ENCODE measurements at places on chromosomes 1 and 21.
A peak's percentile ranks its signal among the peaks of the same experiment; 100 is the strongest.

- peak; percentile 41 for DNase-seq
These were observed 31.9 kb downstream of the PDC start for GRCh38 chr1:186429017-186429416.

DNA sequence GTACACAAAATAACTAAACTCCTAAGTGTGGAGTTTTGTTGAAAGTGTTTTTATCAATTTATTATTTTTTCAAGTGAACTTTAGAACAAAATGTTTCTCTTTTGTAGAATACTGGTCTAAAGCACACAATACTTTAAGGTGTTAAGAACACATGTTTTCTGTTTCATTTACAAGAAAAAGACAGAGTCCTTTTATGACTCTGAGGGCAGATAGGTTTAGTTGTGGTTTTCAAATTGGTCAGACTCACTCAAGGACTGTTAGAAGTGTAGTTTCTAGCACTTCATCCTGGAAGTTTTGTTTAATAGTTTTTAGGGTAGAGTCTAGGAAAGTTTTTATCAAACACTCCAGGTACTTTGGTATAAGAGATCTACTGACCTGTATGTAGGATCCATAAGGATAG is 376.5 kb downstream of the LRRIQ3 start:
- no peak for DNase-seq

- no peak for DNase-seq
These were observed 70.2 kb downstream of the ARHGEF16 start for GRCh38 chr1:3524556-3525203.

GRCh38 chr1:171994293-171994692 is 153.0 kb downstream of the DNM3 start:
- no peak for DNase-seq

GRCh38 chr1:219324629-219325367 is 151.1 kb downstream of the LYPLAL1 start:
- no peak for DNase-seq

GRCh38 chr1:10514490-10515235 is 39.9 kb downstream of the PEX14 start:
- peak; percentile 50 for DNase-seq

- DNase-seq = peak; percentile 29
These were observed 1.2 kb downstream of the MCM3AP start for GRCh38 chr21:46284077-46284644.

- no peak for DNase-seq
These were observed 58.4 kb downstream of the VPS26C start for GRCh38 chr21:37208741-37209225.

DNA sequence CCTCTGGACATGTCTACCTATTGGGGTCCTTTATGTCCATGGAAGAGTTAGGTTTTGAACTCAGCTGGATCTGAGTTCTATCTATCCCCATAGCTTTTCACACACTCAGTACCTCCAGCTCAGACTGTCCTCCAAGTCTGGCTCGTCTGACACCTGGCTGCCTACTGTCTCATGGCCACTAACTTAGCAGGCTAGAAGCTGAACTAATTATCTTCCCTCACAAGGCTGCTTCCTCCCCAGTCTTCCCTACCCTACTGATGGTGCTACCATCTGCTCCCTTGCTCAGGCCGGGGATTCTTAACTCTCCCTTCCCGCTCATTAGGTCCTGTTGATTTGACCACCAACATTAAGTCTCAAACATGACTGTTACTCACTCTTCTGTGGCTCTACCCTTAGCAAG is 13.4 kb downstream of the VANGL2 start:
- DNase-seq = no peak

- no peak for DNase-seq
These were observed 158.2 kb downstream of the BARHL2 start for GRCh38 chr1:90558754-90559378.

DNA sequence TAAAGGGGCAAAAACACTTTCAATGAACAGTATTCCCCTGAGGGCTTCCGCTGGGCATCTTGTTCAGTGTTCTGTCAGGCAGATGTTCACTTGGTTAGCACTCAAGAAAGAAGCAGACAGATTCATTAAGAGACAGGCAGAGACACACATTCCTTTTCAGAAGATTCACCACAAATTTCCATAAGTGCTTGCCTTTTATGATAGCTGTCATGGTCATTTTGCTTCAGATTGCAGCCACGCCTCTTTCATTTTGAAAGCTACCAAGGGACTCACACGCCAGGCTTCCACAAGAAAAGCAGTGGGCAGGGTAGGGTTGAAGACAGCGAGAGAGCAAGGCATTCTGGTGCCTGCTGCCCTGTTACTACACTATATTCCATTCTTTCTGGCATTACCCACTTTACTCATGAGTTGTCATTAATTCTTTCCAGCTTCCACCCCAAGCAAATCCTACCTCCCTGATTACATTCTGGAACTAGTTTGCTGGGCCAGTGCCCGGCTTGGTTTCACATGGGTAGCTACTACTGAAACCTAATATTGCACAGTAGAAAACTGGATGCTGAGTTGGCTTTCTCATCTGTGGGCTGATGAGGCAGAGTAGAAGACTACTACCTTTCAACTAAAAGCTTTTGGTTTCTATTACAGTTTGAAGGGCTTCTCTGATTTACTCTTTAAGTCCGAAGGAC is 91.2 kb upstream of the COL24A1 start:
- no peak for DNase-seq

DNA sequence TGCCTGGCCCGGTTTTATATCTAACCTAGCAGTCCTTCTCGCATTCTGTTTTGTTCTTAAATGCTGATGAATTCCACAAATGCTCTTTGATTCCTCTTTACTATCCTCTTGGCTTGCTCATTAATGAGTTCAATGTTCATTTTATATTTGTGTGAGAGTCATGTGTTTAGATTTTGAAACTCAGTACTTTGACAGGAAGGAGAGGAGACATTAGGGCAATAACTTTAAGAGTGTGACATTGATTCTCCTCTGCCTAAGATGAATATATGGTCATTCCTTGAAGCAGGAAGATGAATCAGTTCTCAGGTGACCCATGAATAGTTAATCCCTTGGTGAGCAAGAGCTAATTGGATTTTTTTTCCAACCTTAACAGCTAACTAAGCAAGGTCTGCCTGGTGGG is 84.1 kb downstream of the MRPS6 start:
- DNase-seq = no peak

DNA sequence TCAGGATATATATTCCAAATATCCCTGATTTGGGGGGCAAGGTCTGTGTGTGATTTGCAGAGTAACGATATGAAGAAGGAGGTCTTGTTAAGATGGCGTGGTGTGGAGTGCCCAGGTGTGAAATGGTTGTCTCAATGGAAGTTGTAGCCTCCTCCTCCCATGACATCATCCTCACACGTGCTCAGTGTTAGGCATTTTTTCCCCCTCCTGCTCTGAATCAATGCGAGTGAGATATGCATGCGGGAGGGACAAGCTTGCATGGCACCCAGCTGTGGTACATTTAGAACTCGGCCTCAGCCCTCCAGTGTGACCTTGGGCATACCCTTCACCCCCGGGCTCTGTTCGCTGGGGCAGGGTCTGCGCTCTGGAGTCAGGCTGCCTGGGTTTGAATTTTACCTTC is 55.6 kb downstream of the B3GALT5 start:
- no peak for DNase-seq

DNA sequence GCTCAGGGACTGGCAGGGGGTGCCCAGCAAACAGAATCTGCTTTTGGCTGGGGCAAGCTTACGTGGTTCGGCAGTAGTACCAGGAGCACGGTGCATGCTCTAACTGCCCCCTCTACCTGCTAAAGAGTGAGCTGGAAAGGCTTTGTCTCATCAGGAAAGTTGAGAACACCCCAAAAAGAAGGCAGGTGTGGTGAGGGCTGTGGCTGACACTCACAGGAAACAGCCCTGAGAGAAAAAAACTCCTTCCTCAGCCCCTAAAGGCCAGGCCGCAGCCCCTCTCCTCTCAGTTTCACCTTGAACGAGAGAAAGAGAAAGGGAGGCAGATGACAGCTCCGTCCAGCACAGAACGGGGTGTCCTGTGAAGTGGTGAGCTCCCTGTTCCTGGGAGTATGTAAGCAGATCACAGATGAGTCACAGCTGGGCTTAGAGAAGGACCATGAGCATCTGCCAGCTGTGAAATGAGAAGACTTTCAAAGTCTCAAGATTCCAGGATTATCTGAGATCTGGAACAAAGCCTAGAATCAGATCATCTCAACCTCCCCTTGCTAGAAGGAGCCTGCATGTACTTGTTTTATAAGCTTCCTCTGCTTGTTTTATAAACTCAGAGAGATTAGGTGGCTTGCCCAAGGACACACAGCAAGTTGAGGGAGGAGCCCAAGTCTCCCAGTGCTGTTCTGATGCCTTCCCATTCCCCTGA is 13.4 kb downstream of the LAPTM5 start:
- no peak for DNase-seq

DNA sequence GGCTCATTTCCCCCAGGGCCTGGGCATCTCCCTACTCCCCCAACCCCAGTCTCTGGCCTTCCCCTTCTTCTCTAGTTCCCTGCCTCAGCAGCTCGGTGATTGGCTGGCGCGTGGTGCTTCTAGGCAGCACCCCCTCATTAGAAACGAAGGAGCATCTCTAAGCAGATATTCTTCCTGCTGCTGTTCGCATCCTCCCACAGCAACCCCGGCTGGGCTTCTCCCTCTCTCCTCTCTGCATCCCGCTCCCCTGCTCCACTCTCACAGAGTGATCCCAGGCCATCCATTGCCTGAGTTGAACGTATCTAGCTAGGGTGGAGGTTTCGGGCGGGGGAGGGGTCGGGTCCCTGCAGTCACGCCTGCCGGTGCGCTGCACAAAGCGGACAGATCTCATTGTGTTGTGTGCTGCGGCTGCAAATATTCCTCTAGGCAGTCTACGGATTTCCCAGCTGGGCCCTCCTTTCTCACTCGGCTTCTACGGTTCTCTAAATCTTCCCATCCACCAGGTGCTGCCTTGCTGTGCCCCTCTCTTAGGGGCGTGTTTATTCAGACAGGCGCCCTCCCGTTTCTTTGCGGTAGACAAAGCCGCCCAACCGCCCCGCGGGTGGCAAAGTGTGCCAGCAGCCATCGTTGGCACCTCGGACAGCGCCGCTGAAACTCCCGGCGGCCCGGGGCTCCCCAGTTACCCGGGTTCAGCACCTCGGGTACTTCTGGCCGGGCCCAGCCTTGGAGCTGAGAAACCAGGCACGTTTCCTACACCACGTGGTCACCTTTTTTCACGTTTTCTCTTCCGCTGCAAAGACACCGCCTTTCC is 2.2 kb downstream of the CACNA1E start:
- DNase-seq = no peak

- no peak for DNase-seq
These were observed 45.8 kb downstream of the COLGALT2 start for GRCh38 chr1:183991756-183992155.

GRCh38 chr1:22216210-22216883 is 73.5 kb upstream of the WNT4 start:
- DNase-seq = no peak

DNA sequence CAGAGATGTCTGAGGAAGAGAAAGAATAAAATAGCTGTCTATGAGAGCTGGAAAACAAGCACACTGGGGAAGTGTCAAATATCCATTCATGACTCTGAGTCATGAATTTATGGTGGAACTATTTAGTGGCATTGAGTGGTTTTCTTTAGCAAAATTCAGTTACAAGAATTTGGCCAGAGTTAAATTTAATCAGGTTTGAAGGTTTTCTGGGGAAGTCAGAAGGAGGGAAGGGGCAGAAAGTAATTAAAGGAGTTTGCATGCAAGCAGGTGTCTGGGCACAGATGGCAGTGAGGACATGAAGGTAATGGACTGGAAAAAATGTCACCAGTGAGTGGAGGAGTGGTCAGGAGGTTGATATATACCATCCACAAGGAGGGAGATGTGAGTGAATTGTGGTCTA is 121.9 kb upstream of the IVNS1ABP start:
- DNase-seq = peak; percentile 31

DNA sequence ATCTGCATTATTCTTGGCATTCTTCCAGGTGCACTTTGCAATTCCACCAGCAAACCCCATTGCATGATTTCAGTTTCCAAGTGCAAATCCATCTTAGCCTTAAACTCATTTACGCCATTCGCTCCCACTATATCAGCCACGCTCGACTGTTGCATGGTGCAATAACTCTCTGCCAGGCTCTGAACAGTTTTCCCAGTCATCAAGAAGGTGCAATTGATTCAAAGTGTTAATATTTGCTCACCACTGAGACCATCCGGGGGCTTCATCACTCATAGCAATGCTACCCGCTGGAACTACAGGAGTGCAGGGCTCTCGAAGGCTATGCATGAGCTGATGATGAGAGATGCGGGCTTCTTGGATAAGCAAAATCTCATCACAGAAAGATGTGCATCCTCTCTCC is 488.2 kb downstream of the OMA1 start:
- no peak for DNase-seq

DNA sequence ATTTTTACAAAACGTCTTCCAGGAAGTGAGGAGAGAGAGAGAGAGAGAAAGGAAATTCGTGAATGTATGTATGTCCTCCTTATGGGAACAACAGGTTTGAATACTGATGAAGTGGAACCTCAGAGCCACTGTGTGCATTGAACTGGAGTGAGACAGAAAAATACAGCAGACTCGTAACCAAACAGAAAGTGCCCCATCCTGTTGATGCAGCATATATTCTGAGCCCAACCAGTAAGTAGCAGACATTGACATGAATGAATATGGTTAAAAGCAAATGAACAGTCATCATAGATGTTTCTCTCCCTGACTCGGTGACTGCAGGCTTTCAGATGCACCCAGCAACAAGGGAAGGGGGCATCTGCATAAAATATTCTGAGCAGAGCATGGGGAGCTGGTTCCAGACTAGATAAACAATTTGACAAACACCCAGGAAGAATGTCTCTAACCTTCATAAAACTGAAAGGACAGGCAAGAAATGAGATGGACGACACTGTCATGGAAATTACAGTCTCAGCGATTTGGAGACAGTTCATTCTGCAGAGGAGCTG is 471.0 kb upstream of the PBX1 start:
- no peak for DNase-seq

DNA sequence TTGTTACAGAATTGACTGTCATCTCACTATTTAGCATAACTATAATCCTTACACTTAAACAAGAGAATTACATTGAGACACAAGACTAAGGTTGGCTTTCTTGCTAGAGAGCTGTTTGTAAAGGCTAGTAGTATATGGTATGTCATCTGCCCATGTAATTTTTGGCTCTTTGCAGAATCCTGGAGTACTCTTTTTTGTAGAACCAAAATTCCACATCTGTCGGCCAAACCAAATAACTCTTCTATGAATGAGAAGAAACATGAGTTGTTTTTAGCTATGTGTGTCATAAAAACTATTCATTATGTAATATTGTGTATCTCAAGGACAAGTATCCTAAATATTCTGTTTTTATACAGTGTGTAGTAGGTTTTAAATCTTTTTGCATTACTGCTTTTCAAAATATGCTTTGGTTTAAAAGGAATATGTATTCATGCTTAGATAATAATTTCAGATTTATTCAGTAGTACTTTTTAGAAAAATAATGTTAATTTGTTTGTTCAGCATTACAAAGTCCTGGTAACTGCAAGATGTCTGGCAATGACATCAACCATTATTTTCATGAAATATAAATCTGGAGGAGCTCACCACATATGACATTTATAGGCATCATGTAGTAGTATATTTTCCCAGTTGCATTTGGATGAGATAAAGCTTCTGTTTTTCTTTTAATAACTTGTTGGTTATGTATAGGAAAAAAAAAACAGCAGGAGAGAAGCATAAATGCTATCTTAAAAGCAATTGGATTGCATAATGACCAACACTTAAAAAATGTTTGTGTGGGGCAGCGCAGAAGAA is 159.8 kb downstream of the HS2ST1 start:
- DNase-seq = no peak

Measured in inflammatory macrophage (primary cell).